ENCODE measurements at places on chromosomes 7 and 10. TPM values are rescaled to one million over a fixed set of nuclear protein-coding genes. Genes with fewer than 3 reads are reported as not detected.

INA gene
- 138 TPM for total RNA-seq

TMEM213 gene
- not detected for total RNA-seq

CDC14C gene
- total RNA-seq: not detected

BTBD16 gene
- not detected for total RNA-seq

H2BK1 gene
- total RNA-seq: not detected

SNX8 gene
- total RNA-seq: 3.3 TPM

FAM237B gene
- under 0.01 TPM for total RNA-seq

LRRD1 gene
- total RNA-seq: 1.2 TPM

RARRES2 gene
- total RNA-seq: 6.9 TPM

ELN gene
- 11.0 TPM for total RNA-seq

MMRN2 gene
- total RNA-seq: 4.1 TPM

NUTM2E gene
- under 0.01 TPM for total RNA-seq
